ENCODE measurements at places on chromosomes 6 and 20. TPM values are rescaled to one million over a fixed set of nuclear protein-coding genes. Genes with fewer than 3 reads are reported as not detected.

The SAMD10 gene
- total RNA-seq: 16.9 TPM

- no peak for DNase-seq
Observed at GRCh38 chr6:26388014-26388413, 5.1 kb downstream of the BTN2A2 start.

GRCh38 chr20:25470045-25470444 is 62.6 kb downstream of the GINS1 start:
- DNase-seq: no peak

The SLC24A3 gene
- total RNA-seq: 12.0 TPM

DNA sequence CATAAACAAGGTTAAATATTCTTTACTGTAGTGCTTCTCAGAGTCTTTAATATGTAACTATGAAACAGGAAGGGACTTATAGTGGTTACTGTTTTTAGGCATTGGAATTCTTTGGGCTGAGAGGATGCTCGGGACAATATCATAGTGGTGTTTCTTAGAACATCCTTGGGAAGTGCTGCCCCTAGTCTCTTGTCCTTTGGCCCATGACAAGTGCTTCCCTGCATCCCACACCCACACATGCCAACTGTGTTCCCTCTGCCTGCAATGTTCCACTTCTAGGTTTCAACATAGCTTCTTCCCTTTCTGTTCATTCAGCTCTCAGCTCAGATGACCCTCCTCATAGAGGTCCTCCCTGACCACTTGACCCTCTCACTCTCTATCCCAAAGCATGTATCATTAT is 37.6 kb downstream of the CFAP61 start:
- DNase-seq: no peak

DNA sequence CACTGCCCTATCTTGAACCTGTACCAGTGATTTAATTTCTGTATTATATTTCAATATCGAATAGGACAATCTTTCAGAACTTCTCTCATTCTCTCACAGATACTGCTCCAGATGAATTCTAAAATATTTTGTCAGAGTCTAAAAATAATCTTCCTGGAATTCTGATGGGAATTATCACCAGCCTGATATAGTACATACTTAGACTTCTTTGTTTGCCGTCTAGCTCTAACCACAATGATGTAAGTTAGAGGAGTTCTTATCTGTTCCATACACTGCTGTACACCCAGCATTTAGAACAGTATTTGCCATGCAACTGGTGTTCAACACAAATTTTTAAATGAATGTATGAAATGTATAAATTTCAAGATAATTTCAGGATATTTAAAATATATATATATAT is 1.3 kb upstream of the HUS1B start:
- no peak for DNase-seq

DNA sequence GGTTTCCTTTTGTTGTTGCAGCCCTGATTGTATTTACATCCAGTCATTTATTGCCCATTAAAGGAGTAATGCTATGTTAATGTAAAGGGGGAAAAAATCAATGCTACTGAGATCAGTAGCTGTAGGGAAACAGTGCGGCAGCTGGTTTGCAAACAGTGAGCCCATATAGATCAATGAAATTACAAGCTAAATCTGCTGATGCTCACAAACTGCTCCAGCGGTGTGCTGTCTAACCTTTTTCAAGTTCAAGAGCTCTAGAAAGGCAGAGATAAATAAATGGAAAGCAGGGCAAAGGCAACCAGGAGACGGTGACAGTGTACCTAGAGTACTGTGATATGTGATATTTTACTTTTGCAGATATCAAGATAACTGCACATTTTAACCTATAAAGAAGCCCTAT is 449.0 kb upstream of the MMS22L start:
- DNase-seq: no peak

The SYCP2L gene
- 6.9 TPM for total RNA-seq

DNA sequence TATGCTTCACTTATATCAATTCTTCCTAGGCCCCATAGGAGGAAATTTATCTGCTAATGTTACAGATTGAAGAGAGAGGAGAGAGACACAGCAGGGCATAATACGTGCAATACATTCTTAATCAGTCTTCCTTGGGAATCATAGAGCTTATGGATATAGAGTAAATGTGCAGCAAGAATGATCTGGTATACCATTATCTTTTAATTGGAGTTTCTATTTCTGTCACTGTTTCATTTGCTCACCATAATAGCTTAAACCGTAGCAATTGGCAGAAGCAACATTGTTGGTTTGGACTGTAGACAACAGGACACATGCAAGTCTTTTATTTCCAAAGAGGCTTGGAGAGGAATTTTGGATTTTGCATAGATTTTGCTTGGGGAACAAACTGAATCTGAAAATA is 68.1 kb upstream of the PCSK2 start:
- DNase-seq: no peak

GRCh38 chr20:47757145-47758035 is 27.9 kb downstream of the SULF2 start:
- DNase-seq: no peak

The RRAGD gene
- total RNA-seq: 18.0 TPM

The GCM1 gene
- not detected for total RNA-seq

DNA sequence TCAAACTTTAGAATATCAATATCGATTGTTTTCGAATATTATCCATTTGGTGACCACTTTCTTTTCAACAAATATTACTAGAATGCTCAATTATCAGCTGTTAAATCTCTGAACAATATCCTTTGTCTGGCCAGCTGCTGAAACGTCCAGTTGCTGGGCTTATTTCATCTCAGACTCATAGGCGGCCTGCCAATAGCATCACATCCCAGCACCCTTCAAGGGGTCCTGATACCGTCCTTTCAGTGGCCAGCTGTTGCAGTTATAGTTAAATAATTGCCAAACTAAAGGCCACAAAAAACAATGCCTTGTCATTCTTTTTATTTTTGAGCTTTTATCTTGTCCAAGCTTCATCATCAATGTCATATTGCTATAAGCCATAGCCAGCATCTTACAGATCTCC is 1006.8 kb upstream of the MANEA start:
- DNase-seq: no peak

GRCh38 chr20:14055127-14055742 is 59.9 kb downstream of the MACROD2 start:
- DNase-seq: no peak

The VSTM2L gene
- 11.6 TPM for total RNA-seq

The TBX18 gene
- total RNA-seq: 8.2 TPM

The WFDC10B gene
- total RNA-seq: not detected

DNA sequence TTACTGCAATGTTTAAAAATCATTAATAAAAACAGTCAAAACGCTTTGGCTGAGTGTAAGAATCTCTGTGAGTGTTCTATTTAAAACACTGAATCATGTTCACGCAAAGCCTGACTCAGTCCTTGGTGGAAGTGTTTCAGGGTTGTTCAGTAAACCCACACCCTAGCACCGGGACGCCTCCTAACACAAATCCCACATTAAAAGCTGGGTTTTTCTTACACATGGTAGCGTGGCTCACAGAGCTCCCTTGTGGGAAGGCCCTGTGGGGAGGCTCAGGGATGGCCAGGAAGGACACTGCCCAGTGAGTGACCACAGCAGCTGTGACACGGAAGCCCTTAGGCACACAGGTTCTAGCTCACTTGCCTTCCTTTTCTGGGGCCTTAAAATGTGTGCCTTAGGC is 80.2 kb downstream of the GMPR start:
- DNase-seq: no peak
